ENCODE measurements at places on chromosomes 1 and 21.

DNA sequence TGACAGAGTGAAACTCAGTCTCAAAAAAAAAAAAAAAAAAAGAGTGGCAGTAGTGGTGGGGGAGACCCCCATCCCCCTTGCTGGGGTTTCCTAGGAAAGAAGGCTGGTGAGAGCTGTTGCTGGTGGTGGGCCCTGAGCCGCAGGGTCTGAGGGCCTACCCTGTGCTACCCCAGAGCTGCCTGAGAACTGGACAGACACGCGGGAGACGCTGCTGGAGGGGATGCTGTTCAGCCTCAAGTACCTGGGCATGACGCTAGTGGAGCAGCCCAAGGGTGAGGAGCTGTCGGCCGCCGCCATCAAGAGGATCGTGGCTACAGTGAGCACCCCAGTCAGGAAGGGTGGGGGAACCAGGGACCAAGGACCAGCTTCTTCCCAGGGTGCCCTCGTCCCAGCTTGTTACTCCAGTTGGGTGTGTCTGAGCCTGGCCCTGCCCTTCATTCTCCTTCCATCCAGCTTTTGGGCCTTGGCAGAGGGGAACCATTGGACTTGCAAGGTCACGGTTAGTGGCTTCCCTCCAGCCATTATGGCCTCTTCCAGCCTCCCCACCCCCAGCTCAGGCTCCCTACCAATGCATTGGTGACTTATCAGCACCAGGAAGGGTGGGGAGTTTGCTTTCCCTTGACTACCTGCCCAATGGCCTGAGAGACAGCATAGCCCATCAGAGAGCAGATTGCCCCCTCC lies 10.5 kb downstream of the LDLRAP1 start:
- DNase-seq = no peak

- no peak for DNase-seq
These were observed 18.7 kb downstream of the AK5 start for GRCh38 chr1:77300566-77300965.

DNA sequence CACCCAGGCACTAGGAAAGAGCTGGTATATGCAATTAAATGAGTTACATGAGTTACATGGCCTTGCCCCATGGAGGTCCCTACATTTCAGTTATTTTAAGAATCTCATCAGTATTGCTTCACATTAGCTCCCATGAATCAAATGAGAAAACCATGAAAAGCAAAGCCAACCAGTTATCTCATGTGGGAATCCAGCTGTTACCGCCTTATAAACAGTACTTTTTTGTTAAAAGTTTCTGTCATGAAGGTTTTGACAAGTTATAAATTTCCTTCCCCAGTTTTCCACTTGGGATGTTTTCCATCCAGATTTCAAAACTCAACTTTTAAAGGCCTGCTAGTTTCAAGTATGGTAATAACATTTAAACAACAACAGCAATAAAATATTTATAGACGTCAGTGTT lies 544.8 kb downstream of the NUF2 start:
- no peak for DNase-seq

DNA sequence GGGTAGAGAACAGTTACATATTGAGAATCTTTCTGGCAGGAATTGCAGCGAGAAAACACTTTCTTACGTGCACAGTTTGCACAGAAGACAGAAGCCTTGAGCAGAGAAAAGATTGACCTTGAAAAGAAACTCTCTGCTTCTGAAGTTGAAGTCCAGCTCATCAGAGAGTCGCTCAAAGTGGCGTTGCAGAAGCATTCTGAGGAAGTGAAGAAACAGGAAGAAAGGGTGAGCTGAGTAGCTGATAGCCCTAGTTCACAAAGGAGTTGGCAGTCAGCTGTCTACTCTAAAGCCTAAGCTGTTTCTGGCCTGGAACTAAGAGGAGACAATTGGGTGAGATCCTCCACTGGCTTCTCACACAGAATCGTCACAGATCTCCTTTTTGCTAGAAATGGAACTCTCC lies 20.3 kb upstream of the SH3BGRL3 start:
- no peak for DNase-seq

- no peak for DNase-seq
These were observed 166.1 kb downstream of the RERE start for GRCh38 chr1:8651236-8651890.

- no peak for DNase-seq
These were observed 52.8 kb upstream of the HNRNPU start for GRCh38 chr1:244917073-244917670.

- DNase-seq = no peak
These were observed 965.2 kb downstream of the TTLL7 start for GRCh38 chr1:83033682-83034081.

GRCh38 chr1:149977345-149977744 lies 33.2 kb downstream of the OTUD7B start:
- DNase-seq = no peak

DNA sequence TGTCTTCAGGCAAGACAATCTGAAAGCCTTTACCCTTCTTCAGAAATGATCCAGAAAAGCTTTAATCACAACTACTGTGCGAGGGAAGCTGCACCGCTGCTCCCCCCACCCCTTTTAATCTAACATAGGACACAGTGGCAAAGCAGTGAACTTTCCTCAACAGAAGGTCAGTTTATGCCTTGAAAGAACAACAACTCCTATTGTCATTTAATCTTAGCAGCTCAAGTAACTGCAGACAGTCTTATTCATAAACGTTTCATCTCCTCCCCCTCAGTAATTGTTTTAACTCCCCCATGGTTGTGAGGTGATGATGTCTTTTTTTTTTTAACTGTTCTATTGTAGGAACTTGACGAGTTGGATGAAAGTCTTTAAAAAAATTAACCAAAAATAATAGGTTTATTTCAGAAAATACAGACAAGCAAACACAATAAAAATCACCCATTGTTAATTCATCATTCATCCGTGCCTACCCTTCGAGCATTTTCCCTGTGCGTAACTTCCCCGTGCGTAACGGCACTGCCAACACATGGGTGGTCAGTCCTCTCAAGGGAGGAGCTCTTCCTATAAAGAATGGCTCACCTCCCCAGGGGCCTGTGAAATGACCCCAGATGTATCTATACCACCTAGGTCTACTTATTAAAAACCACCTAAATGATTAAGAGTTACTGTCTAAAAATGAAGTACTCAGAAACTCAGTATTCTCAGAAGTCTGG lies 3.3 kb upstream of the ADAR start:
- DNase-seq = no peak

GRCh38 chr1:240843798-240844197 lies 231.8 kb upstream of the GREM2 start:
- DNase-seq = no peak

DNA sequence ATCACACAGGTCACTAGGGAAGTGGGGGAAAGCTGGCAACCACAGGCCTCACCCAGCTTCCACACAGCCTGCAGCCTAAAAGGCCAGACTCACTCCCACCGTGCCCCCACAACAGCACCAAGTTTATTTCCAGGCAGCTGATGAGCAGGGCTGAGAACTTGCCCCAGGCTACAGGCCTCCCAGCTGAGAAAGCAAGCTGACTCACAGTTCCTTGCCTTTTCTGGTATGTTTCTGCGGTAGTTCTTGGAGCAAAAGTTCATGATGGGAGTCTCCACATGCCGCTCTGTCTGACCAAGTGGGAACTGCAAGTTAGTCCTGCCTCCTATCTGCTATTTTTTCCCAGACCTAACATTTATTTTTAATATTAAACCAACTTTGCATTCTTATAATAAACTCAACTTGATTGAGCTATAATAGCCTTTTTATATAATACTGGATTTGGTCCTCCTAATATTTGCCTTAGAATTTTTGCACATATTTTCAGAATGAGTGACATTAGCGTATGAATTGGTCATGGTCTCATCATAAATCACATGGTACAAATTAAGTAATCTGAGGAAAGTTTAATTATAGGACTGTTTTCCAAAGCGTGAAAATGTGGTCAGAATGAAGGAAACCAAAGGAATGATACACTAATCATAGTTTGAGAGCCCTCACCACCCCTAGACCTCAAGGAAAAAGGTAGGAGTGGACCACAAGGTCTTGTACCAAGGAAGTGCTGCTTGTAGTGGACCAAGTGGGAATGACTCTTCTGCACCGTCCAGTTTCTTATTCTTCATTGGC lies 30.7 kb downstream of the RPAP2 start:
- DNase-seq = no peak

DNA sequence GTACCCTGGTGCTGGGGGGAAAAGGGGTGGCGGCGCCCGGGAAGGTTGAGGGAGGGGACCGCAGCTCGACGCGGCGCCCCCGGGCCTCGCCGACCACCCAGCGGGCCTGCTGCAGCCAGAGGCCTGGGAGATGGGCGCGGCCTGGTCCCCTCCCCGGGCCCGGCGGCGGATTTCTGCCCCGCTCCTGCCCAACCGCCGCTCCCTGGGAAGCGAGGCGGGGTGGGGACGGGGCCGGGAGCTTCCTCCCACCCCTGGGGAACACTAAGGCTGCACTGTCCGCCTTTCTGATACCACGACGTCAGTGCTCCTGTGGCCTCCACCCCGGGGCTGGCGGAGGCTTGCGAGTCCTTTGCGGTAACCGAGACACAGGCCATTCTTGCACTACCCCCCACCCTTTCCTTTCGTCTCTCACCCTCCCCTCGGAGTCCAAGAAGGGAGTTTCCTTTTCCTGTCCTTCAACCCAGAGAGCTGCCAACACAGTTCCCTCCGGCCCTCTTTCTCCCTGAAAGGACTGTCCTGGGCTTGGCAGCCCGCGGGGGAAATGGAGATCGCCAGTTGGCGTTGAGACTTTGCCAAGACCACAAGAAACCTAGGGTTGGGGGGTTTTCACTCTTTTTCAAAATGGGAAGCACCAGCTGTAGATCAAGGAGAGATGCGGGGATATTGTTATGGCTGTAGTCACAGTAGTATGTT lies 742 bp downstream of the SH3GLB1 start:
- DNase-seq = no peak
